ENCODE measurements at places on chromosomes 4 and X.

DNA sequence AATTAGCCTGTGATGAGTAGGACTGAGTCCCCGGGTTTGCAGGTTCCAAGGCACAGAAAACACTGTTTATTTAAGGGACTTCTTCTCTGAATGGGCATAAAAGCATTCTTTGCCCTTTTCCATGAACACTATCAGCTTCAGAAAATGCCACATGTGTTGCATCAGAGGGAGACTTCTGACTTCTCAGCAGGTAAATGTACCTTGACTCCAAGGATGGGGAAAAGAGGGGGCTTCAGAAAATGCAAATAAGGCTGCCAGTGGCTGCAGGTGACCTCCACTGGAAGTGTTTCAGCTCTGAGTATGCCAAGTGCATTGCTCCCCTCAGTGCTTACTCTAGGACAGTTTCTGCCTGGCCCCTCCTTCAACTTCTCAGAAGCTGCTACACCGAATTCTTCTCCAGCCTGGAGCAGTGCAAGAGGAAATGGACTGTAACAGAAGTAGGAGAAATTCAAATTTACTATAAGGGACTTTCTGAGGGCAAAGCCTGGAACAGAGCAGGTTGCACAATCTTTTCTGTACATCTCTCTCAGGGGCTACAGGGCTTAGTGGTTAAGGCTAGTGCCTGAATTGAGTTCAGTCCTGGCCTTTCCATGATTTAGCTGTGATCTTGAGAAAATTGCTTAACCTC lies 233.2 kb downstream of the PTTG2 start:
- DNase-seq: no peak

DNA sequence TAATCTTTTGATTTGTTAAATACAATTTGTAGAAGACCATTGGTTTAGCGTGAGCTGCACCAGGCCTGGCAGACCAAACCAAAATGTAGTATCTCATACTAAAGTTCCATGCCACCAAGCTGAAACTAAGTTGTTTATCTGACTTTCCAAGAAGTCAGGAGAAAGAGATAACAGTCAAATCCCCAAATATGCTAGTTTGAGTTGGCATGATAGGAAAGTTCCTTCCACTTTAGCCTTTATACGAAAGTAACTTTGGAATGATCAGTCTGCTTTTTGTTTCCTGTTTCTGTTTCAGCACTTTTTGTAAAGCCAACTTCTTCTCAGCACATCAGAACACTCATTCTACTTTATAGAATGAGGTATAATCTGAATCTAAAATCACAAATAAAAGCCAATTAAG lies 449.2 kb downstream of the GRXCR1 start:
- no peak for DNase-seq

GRCh38 chrX:119783026-119783425 lies 8.4 kb downstream of the RPL39 start:
- no peak for DNase-seq

DNA sequence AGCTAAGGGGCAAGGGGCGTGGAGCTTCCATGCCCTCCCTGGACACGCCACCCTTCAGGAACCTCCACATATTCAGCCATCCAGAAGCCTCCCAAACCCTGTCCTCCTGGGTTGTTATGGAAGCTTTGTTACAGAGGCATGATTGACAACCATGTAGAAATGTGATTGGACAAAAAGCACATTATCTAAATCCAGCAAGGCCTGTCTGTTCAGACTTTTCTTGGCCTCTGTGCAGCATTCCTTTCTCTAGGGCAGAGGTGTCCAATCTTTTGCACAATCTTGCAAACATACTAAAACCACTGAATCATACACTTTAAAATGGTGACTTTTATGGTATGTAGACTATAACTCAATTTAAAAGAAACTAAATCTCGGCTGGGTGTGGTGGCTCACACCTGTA lies 12.7 kb downstream of the STEEP1 start:
- DNase-seq: no peak

DNA sequence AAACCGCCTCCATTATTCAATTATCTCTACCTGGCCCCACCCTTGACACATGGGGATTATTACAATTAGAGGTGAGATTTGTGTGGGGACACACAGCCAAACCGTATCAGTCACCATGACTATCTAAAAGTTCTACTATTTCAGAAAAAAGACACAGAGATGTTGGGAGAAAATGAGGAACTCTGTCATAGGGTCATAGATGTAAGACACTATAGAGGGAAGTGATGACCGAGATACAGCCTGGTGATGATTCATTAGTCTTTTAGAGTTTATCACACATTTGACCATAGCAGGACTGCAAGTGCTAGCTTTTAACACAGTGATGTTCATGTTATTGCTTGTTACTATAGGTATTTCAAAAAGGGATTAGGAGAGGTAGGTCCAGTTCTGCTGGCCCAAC lies 357.0 kb upstream of the AADAT start:
- DNase-seq: no peak

GRCh38 chr4:93261207-93261606 lies 567.3 kb upstream of the ATOH1 start:
- DNase-seq: no peak

DNA sequence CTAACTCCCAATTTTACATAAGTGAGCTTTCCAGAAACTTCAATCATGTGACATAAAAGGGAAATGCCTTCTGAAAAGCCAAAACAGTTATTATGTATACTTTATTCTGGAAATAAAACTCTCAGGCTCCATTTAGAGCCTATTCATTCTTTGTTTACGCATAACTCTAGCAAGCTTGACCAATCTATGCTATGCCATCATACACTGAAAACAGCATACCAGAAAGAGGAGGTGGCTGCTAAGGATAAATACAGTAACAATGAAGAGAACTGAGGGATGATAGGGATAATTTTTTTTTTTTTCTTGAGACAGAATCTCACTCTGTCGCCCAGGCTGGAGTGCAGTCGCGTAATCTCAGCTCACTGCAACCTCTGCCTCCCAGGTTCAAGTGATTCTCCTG lies 24.4 kb downstream of the CDKL2 start:
- DNase-seq: no peak

DNA sequence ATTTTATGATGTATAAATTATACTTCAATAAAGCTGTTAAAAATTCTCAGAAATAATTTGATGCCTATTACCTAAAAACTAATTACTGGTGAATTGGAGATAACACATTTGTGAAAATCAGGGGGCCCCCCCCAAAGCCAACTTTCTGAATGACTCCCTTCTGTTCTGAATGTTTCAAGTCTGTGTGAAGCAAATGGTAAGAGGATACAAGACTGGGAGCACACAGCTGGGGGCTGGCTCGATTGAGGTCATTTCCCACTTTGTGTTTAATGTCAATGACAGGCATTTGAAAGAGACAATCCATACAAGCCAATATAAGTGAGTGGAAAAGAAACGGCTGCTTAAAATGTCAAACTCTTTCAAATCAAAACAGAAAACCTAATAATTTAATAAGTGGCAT lies 155.8 kb downstream of the SH2D1A start:
- no peak for DNase-seq

Data from activated CD4-positive, alpha-beta T cell treated with anti-CD3 and anti-CD28 coated beads, Interleukin-2, Interleukin-4, amounts not matched to agents 100 ng/mL and 50 ng/mL, durations not matched to agents 16 hours and 8 hours (primary cell).